HFFc6 (cell line): ENCODE measurements at places on chromosomes 4 and X. TPM values are rescaled to one million over a fixed set of nuclear protein-coding genes. Genes with fewer than 3 reads are reported as not detected.

GRCh38 chrX:35682476-35682875 lies 115.7 kb upstream of the MAGEB16 start:
- no peaks in the 10 kb centered on the region; the same call in 1 of the 2 replicates for H3K27me3 ChIP-seq
- no peak overlapping the region for H3K4me3 ChIP-seq
- no peaks in the 10 kb centered on the region for H3K36me3 ChIP-seq
- no peaks in the 10 kb centered on the region for H3K4me1 ChIP-seq
- no peak for DNase-seq
- no peak overlapping the region for H3K27ac ChIP-seq

GLUD2 gene
- total RNA-seq = 0.25 to 0.45 TPM (median 0.40 TPM) in 3 replicates

- H3K36me3 ChIP-seq = no peaks in the 10 kb centered on the region
- no peak for DNase-seq
- H3K27ac ChIP-seq = no peak overlapping the region
- peaks cover 27% of the 10 kb centered on the region for H3K27me3 ChIP-seq
- no peak overlapping the region for H3K4me3 ChIP-seq
Observed at GRCh38 chr4:2051086-2051485, 8.0 kb upstream of the NAT8L start.

- H3K36me3 ChIP-seq = no peaks in the 10 kb centered on the region
- no peak overlapping the region for H3K27ac ChIP-seq
- peaks cover 4% of the 10 kb centered on the region; the same call in 1 of the 2 replicates for H3K4me1 ChIP-seq
- H3K4me3 ChIP-seq = no peak overlapping the region
- peaks cover 20% of the 10 kb centered on the region for H3K27me3 ChIP-seq
Observed at GRCh38 chr4:2049811-2050210, 9.3 kb upstream of the NAT8L start.

MSN gene
- 410 to 498 TPM (median 479 TPM) in 3 replicates for total RNA-seq

GPM6B gene
- not detected in 2 replicates for total RNA-seq

FREM3 gene
- total RNA-seq = not detected in 2 replicates

- H3K27me3 ChIP-seq = no peaks in the 10 kb centered on the region; the same call in 1 of the 2 replicates
- DNase-seq = no peak
- no peaks in the 10 kb centered on the region for H3K36me3 ChIP-seq
- H3K4me1 ChIP-seq = no peaks in the 10 kb centered on the region
- H3K27ac ChIP-seq = no peak overlapping the region
- H3K4me3 ChIP-seq = no peak overlapping the region
Observed at GRCh38 chr4:69881173-69881773, 21.3 kb upstream of the SULT1E1 start.

- H3K4me3 ChIP-seq = no peak overlapping the region
- DNase-seq = no peak
- no peak overlapping the region for H3K27ac ChIP-seq
Observed at GRCh38 chr4:89562746-89563145, 255.1 kb upstream of the GPRIN3 start.

- H3K27me3 ChIP-seq = no peaks in the 10 kb centered on the region; the same call in none of the 2 replicates
- no peaks in the 10 kb centered on the region for H3K4me1 ChIP-seq
- H3K27ac ChIP-seq = no peak overlapping the region
- no peaks in the 10 kb centered on the region for H3K36me3 ChIP-seq
- no peak overlapping the region for H3K4me3 ChIP-seq
- no peak for DNase-seq
Observed at GRCh38 chr4:42371305-42372252, 25.7 kb upstream of the SHISA3 start.

NALF2 gene
- not detected in 3 replicates for total RNA-seq

MAGEA9 gene
- total RNA-seq = not detected in 3 replicates

- no peaks in the 10 kb centered on the region for H3K4me1 ChIP-seq
- no peaks in the 10 kb centered on the region; the same call in 1 of the 2 replicates for H3K27me3 ChIP-seq
- no peaks in the 10 kb centered on the region; the same call in 1 of the 2 replicates for H3K36me3 ChIP-seq
- H3K4me3 ChIP-seq = no peak overlapping the region
Observed at GRCh38 chr4:183996868-183997267, 91.8 kb downstream of the STOX2 start.

SLC9B1 gene
- 0.14 to 0.35 TPM in 2 of 3 replicates, not detected in the other for total RNA-seq

DNA sequence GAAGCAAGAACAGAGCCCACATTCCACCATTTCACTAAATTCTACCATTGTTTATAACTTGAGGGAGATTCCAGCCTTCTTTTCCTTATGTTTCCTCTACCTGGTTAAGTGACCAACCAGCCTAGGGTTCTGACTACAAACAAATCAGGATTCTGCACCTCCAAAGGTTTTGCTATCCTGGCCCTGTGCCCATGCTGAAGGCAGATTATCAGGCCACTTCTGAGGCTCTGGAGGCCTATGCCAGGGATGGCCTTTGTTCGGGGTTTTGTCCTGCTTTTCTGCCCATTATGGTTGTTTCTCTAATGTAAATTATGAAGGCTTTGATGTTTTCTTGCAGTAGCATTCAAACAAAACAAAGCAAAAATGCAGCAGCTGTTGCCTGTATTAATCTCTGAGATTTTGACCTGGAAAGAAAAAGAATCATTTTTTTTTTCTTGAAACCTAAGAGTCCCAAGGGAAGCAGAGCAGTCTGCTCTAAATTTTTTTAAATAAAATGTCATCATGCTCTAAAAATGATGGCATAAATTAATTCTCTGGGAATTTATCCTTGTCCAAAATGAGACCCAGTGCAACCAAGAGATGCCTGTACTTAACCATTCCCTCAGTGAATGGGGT lies 55.6 kb downstream of the RNF150 start:
- H3K36me3 ChIP-seq = no peaks in the 10 kb centered on the region
- DNase-seq = no peak
- H3K27me3 ChIP-seq = no peaks in the 10 kb centered on the region
- peaks cover 23% of the 10 kb centered on the region for H3K4me1 ChIP-seq

DNA sequence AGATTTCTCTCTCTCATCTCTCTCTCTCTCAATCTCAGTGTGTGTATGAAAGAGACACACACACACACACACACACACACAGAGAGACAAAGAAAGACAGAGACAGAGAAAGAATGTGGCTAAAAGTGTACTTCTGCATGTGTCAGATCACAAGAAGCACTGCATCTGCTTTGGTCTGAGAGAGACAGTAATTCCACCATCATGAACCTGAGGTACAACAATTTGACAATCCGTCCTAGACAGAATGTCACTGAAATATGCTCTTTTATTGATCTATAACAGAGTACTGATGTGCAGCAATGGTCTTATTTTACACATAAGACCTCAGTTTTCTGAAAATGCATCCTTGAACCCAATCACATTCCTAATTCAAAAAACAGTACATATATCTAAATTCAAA lies 576.2 kb upstream of the SMIM31 start:
- no peak overlapping the region for H3K27ac ChIP-seq
- H3K27me3 ChIP-seq = 0 out of 2 replicates have a peak, but pooled peaks cover 2% of the 10 kb centered on the region
- no peaks in the 10 kb centered on the region for H3K4me1 ChIP-seq
- no peak for DNase-seq
- no peak overlapping the region for H3K4me3 ChIP-seq

DNA sequence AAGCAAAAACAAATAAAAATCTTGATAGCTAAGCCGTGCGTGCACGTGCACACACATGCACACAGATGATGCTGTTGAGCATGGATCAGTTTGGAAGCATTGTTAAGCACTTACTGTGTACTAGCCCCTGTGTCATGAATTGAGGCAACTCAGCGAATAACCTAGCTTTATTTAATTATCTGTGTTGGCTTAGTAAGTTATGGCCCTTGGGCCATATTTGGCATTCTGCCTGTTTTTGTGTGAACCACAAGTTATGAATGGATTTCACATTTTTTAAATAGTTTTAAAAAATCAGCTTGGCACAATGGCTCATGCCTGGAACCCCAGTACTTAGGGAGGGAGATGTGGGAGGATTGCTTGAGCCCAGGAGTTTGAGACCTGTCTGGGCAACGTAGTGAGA lies 113.6 kb upstream of the CBLL2 start:
- peak; percentile 24 for DNase-seq
- no peak overlapping the region for H3K27ac ChIP-seq
- peaks cover 8% of the 10 kb centered on the region for H3K27me3 ChIP-seq
- H3K36me3 ChIP-seq = no peaks in the 10 kb centered on the region
- H3K4me3 ChIP-seq = no peak overlapping the region

OGT gene
- 59.5 to 65.1 TPM (median 61.4 TPM) in 3 replicates for total RNA-seq

DNA sequence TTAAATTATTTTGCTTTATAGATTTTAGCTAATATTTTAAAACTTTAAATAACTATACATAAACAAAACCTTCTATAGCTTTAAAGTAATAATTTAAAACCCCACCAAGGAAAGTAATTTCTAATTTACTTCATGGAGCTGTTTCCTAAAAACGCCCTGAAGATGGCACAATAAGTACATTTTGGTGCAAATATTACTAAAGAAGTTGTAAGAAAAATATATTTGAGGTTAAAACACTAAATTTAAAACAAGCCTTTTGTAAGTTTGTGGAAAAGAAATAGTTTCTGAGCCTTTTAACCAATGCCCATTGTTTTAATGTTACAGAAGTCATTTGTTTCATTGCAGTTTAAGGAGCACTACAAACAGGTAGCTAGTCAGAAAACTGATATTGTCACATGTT lies 137.4 kb upstream of the AGA start:
- H3K27me3 ChIP-seq = no peaks in the 10 kb centered on the region; the same call in 1 of the 2 replicates
- H3K4me3 ChIP-seq = no peak overlapping the region
- peaks cover 24% of the 10 kb centered on the region for H3K4me1 ChIP-seq
- DNase-seq = no peak
- H3K36me3 ChIP-seq = no peaks in the 10 kb centered on the region
- H3K27ac ChIP-seq = no peak overlapping the region

DNA sequence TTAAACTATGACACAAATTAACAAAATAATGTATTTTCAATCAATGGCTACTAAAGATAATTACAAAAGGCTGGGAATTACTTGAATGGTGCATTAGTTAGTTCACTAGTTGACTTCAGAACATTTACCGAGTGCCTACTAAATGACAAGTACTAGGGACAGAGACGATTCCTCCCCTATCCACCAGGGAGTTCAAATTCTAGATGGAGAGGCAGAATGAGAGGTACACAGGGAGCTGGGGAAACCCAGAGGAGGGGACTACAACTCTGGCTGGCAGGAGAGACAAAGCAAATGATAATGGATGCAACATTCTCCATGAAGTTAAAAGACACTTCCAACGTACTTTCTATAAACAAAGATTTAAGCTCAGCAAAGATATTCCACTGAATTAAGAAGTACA lies 43.1 kb upstream of the MCF2 start:
- peaks cover 15% of the 10 kb centered on the region for H3K4me1 ChIP-seq
- H3K27me3 ChIP-seq = peaks cover 2% of the 10 kb centered on the region; the same call in 1 of the 2 replicates
- H3K36me3 ChIP-seq = peaks cover 32% of the 10 kb centered on the region
- H3K4me3 ChIP-seq = no peak overlapping the region
- H3K27ac ChIP-seq = no peak overlapping the region

GPRIN3 gene
- total RNA-seq = 0.03 to 0.28 TPM (median 0.16 TPM) in 3 replicates

DNA sequence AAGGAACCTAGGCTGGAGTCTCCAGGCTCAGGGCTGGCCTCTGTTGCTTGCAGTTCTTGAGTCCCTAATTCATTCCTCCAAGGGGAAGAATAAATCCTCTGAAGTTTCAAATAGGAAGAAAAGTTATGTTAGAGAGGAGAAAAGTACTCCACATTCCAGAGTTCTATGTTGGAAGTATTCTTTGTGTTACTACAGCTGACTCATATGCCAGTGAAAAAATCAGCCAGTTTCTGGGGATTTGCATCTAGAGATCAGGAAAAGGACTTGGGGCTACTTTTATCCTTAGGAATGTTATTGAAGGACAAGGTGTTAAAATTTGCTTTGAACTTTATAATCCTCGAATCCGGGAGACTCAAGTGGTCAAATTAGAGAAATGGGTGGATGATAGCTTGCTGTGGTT lies 11.7 kb upstream of the NUDT9 start:
- peaks cover 46% of the 10 kb centered on the region for H3K4me1 ChIP-seq
- no peaks in the 10 kb centered on the region for H3K36me3 ChIP-seq
- peak; percentile 50 for DNase-seq
- no peaks in the 10 kb centered on the region for H3K27me3 ChIP-seq
- H3K27ac ChIP-seq = no peak overlapping the region; the same call in 1 of the 2 replicates

- H3K36me3 ChIP-seq = peaks cover 61% of the 10 kb centered on the region
- H3K4me3 ChIP-seq = no peak overlapping the region
- H3K27ac ChIP-seq = no peak overlapping the region
- peaks cover 15% of the 10 kb centered on the region for H3K4me1 ChIP-seq
Observed at GRCh38 chr4:99038213-99038612, 42.7 kb downstream of the METAP1 start.

OTUD6A gene
- total RNA-seq = not detected in 2 replicates

- H3K4me3 ChIP-seq = peak overlapping the region; percentile 83
- H3K27ac ChIP-seq = peak overlapping the region; percentile 93
- H3K27me3 ChIP-seq = no peaks in the 10 kb centered on the region
- H3K4me1 ChIP-seq = peaks cover 76% of the 10 kb centered on the region
- peak; percentile 68 for DNase-seq
- H3K36me3 ChIP-seq = peaks cover 22% of the 10 kb centered on the region
Observed at GRCh38 chrX:66633541-66633940, 5.3 kb downstream of the EDA2R start.

- H3K36me3 ChIP-seq = no peaks in the 10 kb centered on the region
- DNase-seq = no peak
- no peaks in the 10 kb centered on the region for H3K4me1 ChIP-seq
- H3K4me3 ChIP-seq = no peak overlapping the region
- H3K27me3 ChIP-seq = no peaks in the 10 kb centered on the region
Observed at GRCh38 chrX:6770936-6771335, 236.0 kb upstream of the VCX3A start.

SPANXN4 gene
- total RNA-seq = not detected in 3 replicates

GRCh38 chr4:145251391-145251790 lies 71.0 kb upstream of the OTUD4 start:
- H3K27ac ChIP-seq = no peak overlapping the region
- peaks cover 14% of the 10 kb centered on the region for H3K27me3 ChIP-seq

DNA sequence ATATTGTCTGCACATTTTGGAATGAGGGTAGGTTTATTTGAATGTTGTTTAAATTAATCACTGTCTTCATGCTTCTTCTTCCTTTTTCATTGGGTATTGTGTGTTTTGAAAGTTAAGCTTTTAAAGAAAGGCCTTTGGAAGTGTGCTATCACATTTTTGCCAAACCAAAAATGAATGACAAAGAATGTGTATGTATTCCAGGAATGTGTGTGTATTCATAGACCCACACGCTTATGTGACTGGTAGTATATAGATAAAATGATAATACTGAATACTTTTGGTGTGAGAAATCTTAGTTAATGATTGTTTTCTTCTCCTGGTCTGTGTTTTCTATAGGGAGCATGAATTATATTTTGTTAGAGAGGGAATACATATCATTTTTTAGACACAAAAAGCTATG lies 404.4 kb downstream of the TLL1 start:
- H3K27ac ChIP-seq = peak overlapping the region; percentile 22
- peak; percentile 51 for DNase-seq
- peaks cover 31% of the 10 kb centered on the region for H3K4me1 ChIP-seq
- H3K4me3 ChIP-seq = peak overlapping the region; percentile 22; the same call in 1 of the 2 replicates
- H3K27me3 ChIP-seq = no peaks in the 10 kb centered on the region

- no peaks in the 10 kb centered on the region for H3K27me3 ChIP-seq
- no peak overlapping the region for H3K27ac ChIP-seq
- H3K36me3 ChIP-seq = no peaks in the 10 kb centered on the region
- no peaks in the 10 kb centered on the region for H3K4me1 ChIP-seq
- DNase-seq = no peak
- H3K4me3 ChIP-seq = no peak overlapping the region
Observed at GRCh38 chrX:149069899-149070298, 435.2 kb downstream of the IDS start.

- no peaks in the 10 kb centered on the region; the same call in 1 of the 2 replicates for H3K27me3 ChIP-seq
- H3K27ac ChIP-seq = no peak overlapping the region
- H3K36me3 ChIP-seq = no peaks in the 10 kb centered on the region
- no peaks in the 10 kb centered on the region for H3K4me1 ChIP-seq
- no peak overlapping the region for H3K4me3 ChIP-seq
Observed at GRCh38 chrX:27186671-27187070, 276.5 kb downstream of the PPP4R3C start.
